ENCODE measurements at places on chromosomes 3 and 15.

- no peaks in the 10 kb centered on the region for H3K27me3 ChIP-seq
- DNase-seq = no peak
- H3K4me3 ChIP-seq = no peak overlapping the region
- H3K4me1 ChIP-seq = peaks cover 26% of the 10 kb centered on the region
These were observed 10.6 kb downstream of the GRM2 start for GRCh38 chr3:51717446-51717845.

DNA sequence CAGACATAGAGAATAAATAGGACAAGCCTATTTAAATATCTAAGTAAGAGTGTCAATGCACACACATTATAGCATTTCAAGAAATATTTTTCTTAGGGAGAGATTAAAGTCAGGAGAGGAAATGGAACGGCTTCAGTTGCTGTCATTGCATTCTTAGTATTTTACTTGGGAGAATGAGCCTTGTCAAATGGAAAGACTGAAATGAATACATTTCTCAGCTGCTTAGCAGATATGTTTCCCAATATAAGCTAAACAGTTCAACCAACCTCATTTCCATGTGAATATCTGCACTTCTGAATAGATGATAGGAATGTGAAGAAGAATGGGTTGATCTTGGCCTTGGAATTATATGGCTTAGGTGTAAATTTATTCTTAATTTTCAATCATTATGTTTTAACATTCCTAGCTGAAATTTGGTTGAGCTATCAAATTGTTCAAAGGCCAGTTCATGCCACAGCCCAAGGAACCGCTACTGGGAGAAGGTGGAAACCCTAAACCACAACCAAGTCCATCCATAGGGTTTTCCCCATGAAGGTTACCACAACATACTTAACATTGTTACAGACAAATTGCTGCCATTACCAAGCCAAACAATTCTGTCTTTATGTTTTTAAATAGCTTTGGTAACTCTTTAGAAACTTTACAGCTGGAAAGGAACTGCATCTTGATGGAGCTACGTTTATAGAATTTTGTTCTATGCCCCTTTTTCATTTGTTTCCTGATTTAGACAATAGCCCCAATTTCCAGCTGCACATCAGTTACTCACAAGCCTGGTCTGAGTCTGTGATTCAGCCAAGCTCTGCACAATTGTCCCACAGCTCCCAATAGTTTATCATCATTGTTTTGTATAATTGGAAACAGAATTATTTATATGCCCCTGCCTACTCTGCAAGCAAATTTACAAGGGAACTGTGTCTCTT is 459.6 kb downstream of the MECOM start:
- H3K27me3 ChIP-seq = peaks cover 2% of the 10 kb centered on the region
- no peaks in the 10 kb centered on the region for H3K4me1 ChIP-seq
- no peak overlapping the region for H3K4me3 ChIP-seq

DNA sequence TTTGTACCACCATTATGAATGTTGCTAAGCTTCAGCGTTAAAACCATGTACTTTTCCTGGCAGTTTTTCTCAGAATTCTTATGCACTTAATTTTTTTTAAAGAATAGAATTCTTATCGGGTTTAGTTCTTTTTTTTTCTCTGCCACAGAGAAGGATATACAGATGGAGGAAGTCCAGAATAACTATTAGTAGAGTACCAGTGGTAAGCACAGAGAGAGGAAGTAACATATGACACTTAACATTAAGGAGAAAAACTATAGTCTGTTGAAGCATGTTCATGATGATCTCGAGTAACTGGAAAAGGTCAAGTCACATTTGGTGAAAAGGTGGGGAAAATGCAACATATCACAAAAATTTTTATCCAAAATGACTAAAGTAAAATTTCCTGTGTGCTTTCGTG is 68.9 kb downstream of the RNF13 start:
- H3K4me1 ChIP-seq = peaks cover 14% of the 10 kb centered on the region
- no peaks in the 10 kb centered on the region for H3K27me3 ChIP-seq
- H3K4me3 ChIP-seq = no peak overlapping the region
- no peak for DNase-seq
- H3K36me3 ChIP-seq = peaks cover 19% of the 10 kb centered on the region
- H3K27ac ChIP-seq = no peak overlapping the region

DNA sequence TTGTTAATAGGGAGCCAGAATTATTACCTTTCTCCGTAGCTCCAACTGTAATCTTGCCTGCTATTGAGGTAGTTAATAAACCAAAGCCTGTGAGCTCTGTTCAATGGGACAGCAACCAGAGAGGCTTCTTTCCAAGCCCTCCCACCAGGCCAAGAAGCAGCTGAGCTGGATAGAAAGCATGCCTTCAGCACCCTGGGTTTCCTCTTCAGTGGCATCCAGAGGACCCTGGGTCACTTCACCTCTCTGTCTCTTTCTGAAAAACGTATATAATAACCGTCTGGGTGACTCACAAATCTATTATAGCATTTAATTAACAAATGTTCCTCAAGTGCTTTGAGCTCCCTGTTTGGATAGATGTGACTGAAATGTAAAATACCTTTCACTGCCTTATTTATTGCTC is 420.0 kb downstream of the LPP start:
- peaks cover 6% of the 10 kb centered on the region for H3K4me1 ChIP-seq
- no peak for DNase-seq
- H3K4me3 ChIP-seq = no peak overlapping the region
- no peaks in the 10 kb centered on the region for H3K27me3 ChIP-seq

DNA sequence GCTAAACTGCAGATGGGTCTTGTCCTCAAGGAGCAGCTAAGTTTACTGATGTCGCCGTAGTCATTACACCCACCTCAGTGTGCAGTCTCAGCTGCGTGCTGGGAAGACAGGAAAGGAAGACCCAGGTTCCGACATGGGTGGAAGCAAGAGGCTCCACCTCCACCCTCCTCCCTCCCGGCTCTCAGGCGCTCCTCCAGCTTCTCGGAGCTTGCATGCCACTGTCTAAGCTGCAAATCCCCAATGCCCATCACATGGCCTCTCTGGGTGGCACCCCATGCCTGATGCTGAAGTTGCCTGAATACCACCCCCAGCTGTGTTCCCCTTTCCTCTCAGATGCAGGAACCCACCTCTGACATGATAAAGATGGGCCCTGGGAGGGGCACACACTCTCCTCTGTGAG is 58.5 kb downstream of the MGLL start:
- H3K36me3 ChIP-seq = no peaks in the 10 kb centered on the region
- H3K4me3 ChIP-seq = no peak overlapping the region
- peaks cover 6% of the 10 kb centered on the region for H3K4me1 ChIP-seq
- DNase-seq = no peak

DNA sequence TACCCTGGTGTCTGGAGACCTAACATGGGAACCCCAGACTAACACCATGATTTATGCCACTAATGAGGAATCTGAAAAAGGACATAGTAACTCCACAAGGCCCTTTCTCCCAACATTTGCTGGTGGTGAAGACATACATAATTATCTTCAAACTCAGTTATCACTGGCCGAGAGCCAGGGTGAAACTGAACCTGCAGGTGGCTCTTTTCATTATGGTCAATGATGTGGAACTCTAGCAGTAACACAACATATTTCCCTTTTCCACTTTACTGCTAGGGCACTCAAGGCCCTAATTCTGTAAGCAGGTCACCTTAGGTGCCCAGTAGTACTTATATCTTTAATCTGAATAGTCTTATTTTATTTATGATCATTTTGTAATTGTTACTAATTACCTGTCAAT is 326.4 kb upstream of the SATB1 start:
- peaks cover 4% of the 10 kb centered on the region for H3K36me3 ChIP-seq
- H3K27me3 ChIP-seq = no peaks in the 10 kb centered on the region
- H3K27ac ChIP-seq = no peak overlapping the region
- DNase-seq = no peak
- peaks cover 76% of the 10 kb centered on the region for H3K4me1 ChIP-seq

DNA sequence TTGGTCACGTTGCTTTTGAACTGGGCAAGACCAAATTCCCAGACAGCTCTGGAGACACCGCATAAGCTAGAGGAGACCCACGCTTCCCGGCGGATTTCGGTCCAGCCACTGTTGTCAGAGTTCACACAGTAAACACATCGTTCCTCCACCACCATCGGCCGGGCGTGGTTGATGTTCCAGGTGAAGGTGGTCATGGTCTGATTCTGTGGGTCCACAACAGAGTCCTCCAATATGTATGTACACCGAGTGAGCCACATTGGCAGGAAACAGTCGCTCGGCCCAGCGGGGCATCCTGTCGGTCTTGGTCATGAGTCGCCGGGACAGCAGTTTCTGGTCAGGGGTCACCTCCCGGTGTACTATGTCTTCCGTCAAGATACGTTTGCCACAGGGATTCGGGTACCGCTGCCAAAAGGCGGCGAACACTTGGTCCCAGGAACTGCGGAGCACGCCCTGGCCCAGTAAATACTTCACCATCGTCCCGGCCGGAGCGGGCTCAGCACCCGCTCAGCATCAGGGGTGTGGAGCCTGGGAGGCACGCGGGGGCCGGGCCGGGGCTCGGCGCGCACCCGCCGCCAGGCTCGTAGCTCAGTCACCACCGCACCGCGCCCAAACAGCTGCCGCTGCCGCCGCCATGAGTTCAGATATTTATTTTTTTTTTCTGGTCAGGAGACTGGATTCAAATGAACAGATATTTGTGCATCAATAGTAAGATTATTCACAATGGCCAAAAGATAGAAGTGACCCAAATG is 36.7 kb upstream of the NANOGP8 start:
- no peaks in the 10 kb centered on the region for H3K27me3 ChIP-seq
- no peak overlapping the region for H3K27ac ChIP-seq
- DNase-seq = no peak
- no peaks in the 10 kb centered on the region for H3K36me3 ChIP-seq

GRCh38 chr3:133746712-133747066 is 496 bp downstream of the TF start:
- H3K4me3 ChIP-seq = no peak overlapping the region
- H3K4me1 ChIP-seq = peaks cover 6% of the 10 kb centered on the region
- H3K36me3 ChIP-seq = no peaks in the 10 kb centered on the region
- no peak overlapping the region for H3K27ac ChIP-seq
- DNase-seq = no peak
- peaks cover 42% of the 10 kb centered on the region for H3K27me3 ChIP-seq

DNA sequence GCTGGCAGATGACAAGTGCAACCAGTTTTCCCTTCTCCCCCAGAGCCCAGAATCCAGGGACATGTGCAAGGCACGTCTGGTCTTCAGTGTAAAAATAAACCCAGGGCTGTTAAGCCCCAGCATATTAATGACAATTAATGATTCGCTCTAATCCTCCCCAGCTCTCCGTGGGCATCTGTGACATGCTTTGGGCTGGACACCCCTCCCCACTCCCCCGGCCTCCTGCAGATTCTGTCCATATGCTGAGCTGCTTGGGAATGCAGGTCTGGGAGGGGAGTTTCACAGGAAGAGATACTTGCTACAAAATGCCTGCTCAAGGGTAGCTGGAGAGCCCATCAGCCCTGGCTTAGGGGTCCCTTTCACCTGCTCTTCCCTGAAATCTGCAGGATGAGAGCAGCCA is 43.0 kb upstream of the NTRK3 start:
- H3K27me3 ChIP-seq = peaks cover 4% of the 10 kb centered on the region
- H3K27ac ChIP-seq = no peak overlapping the region
- DNase-seq = no peak
- no peaks in the 10 kb centered on the region for H3K4me1 ChIP-seq

GRCh38 chr15:57421551-57421950 is 45.2 kb downstream of the CGNL1 start:
- no peak overlapping the region for H3K27ac ChIP-seq
- peaks cover 4% of the 10 kb centered on the region for H3K27me3 ChIP-seq
- H3K4me1 ChIP-seq = no peaks in the 10 kb centered on the region
- DNase-seq = no peak
- no peaks in the 10 kb centered on the region for H3K36me3 ChIP-seq

DNA sequence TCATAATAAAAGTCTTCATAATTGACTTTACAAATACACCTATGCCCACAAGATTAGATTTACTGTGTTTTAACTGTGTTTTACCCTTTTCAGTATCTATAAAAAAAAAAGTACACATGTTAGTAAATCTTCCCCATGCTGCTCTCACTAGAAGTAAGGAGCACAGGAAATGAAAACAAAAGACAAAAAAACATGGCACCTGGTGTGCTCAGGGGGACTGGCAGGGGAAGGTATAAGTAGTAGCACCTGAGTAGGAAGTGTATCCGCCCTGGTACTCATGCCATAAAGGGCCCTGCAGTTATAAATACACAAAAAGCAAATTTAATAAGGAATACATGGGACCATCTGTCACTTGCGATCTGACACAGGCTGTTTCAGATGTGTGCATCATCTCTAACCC is 8.9 kb upstream of the ALDH1A2 start:
- no peaks in the 10 kb centered on the region for H3K4me1 ChIP-seq
- H3K36me3 ChIP-seq = no peaks in the 10 kb centered on the region
- DNase-seq = no peak
- no peak overlapping the region for H3K27ac ChIP-seq

DNA sequence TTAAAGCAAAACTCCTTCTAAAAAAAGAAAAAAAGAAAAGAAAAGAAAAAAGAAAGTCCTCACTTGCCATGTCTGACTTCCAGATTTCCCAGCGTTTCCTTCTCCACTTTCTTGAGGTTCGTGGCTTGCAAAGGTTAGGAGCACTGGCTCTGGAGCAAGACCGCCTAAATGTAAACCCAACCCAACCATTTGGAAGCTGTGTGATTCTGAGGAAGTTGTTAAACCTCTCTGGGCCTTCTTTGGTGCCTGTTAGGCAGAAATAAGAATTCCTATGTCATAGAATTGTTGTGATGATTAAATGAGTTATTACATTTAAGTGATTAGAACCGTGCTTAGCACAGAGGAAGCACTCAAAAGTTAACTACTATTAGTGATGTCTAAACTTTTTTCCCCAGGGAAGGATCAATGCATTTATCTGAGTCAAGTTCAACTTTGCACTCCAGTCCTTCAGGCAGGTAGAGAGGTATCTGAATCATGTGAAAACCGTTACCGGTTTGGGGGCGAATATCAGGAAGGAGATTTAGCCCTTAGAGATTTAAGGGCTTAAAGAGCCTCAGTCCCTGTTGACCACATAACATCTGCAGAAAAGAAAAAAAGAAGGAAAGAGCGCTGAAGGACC is 78.3 kb upstream of the HES1 start:
- H3K27ac ChIP-seq = no peak overlapping the region
- peaks cover 10% of the 10 kb centered on the region for H3K27me3 ChIP-seq
- H3K36me3 ChIP-seq = no peaks in the 10 kb centered on the region
- H3K4me3 ChIP-seq = peak overlapping the region; percentile 58
- no peak for DNase-seq

GRCh38 chr3:156532730-156533129 is 22.2 kb downstream of the SSR3 start:
- no peak for DNase-seq
- H3K36me3 ChIP-seq = peaks cover 6% of the 10 kb centered on the region
- no peak overlapping the region for H3K4me3 ChIP-seq

GRCh38 chr3:65922441-65922840 is 116.3 kb downstream of the MAGI1 start:
- no peak overlapping the region for H3K27ac ChIP-seq
- H3K36me3 ChIP-seq = no peaks in the 10 kb centered on the region
- H3K4me3 ChIP-seq = no peak overlapping the region
- no peak for DNase-seq

- no peaks in the 10 kb centered on the region for H3K36me3 ChIP-seq
- H3K27me3 ChIP-seq = peaks cover 2% of the 10 kb centered on the region
- DNase-seq = no peak
- H3K4me1 ChIP-seq = no peaks in the 10 kb centered on the region
- H3K27ac ChIP-seq = no peak overlapping the region
These were observed 524.9 kb downstream of the RBMS3 start for GRCh38 chr3:29805757-29806156.

- H3K36me3 ChIP-seq = no peaks in the 10 kb centered on the region
- H3K4me3 ChIP-seq = no peak overlapping the region
- H3K27me3 ChIP-seq = no peaks in the 10 kb centered on the region
- no peaks in the 10 kb centered on the region for H3K4me1 ChIP-seq
- no peak for DNase-seq
- H3K27ac ChIP-seq = no peak overlapping the region
These were observed 460.7 kb downstream of the IGSF11 start for GRCh38 chr3:118573912-118574311.

GRCh38 chr3:13021141-13022114 is 51.8 kb downstream of the IQSEC1 start:
- H3K27me3 ChIP-seq = no peaks in the 10 kb centered on the region
- no peak for DNase-seq
- no peak overlapping the region for H3K4me3 ChIP-seq
- H3K4me1 ChIP-seq = peaks cover 15% of the 10 kb centered on the region
- no peak overlapping the region for H3K27ac ChIP-seq

Data from activated naive CD4-positive, alpha-beta T cell treated with anti-CD3 and anti-CD28 coated beads for 36 hours (primary cell).